ENCODE measurements at places on chromosomes 6 and 20.
A peak's percentile ranks its signal among the peaks of the same experiment; 100 is the strongest.

- no peak for DNase-seq
Measured at GRCh38 chr20:20606050-20606449, 106.4 kb downstream of the RALGAPA2 start.

- no peak for DNase-seq
Measured at GRCh38 chr20:57761413-57761734, 51.6 kb upstream of the PMEPA1 start.

DNA sequence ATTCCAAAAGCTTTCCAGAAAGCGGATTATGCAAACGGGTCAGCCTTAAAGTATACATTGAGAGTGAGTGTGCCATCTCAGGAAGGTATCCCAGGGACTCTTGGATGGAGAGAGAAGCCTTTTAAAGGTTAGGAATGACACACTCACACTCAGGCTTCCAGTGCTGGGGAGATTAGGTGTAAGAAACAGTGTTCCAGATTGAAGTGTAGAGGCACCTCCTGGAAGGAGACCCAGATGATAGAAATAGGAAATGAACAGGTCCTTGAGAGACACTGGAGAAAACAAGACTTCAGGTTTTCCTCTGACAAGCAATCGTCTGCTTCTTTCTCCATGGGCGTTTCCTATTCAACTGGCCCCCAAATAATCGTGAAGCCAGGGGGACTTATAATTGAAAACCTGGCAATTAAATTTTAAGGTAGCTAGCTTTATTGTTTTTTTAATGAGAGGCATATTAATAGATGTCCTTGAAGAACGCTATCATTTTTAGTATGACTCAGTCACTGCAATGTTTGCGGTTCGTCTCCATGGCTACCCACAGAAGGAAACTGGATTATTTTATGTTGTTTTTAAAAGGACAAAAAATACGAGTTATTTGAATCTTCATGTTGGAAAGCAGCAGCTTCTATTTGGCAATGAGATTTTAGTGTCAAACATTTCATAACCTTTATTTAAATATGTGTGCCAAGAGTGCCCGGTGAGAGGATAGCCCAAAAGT is 85.3 kb downstream of the TRMT6 start:
- no peak for DNase-seq

GRCh38 chr20:52971498-52972189 is 514 bp upstream of the TSHZ2 start:
- DNase-seq: no peak

GRCh38 chr20:32839227-32839981 is 19.3 kb upstream of the EFCAB8 start:
- DNase-seq: no peak

- no peak for DNase-seq
Measured at GRCh38 chr20:63167918-63168520, 47.9 kb downstream of the YTHDF1 start.

DNA sequence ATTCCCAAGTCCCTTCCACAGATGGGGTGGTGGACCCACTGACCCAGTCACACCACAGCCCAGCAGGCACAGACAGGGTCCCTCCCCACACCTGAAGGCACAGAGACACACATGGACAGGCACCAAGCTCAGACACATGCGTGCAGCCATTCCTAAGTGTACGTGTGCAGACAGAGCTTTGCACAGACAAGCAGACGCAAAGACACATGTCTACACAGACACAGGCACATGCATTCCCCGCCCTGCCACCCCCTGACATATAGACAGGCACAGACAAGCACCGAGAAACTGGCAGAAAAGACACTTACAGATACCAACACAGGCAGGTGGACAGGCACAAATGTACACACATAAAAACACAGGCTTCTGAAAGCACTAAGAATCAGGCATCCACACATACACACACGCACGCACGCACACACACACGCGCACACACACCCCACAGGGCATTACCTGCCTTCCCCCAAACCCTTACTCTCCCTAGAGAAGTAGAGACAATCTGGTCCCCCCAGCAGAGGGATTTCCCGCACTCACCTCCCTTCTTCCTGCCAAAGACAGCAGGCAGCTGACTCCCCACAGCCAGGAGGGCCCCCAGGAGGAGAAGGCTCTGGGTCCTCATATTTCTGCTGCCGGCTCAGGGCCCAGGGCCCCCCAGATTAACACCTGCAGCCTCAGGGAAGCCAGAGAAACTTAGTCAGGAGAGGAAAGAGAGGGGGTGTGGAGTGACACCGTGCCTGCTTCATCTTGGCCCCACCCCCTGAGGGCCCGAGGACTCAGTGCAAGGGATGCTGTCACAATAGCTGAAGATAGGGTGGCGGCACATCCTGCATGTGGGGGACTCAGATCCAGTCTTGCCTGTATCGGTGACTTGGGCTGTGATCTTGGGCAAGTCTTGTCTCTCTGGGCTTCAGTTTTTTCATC is at the start of gene WFDC5:
WFDC5 (minus strand) TSS at position 710 of the 921 bp plus-strand sequence; CDS start at position 619, 91 bp downstream.
- DNase-seq: no peak

GRCh38 chr6:111472933-111473435 is 10.0 kb downstream of the REV3L start:
- no peak for DNase-seq

DNA sequence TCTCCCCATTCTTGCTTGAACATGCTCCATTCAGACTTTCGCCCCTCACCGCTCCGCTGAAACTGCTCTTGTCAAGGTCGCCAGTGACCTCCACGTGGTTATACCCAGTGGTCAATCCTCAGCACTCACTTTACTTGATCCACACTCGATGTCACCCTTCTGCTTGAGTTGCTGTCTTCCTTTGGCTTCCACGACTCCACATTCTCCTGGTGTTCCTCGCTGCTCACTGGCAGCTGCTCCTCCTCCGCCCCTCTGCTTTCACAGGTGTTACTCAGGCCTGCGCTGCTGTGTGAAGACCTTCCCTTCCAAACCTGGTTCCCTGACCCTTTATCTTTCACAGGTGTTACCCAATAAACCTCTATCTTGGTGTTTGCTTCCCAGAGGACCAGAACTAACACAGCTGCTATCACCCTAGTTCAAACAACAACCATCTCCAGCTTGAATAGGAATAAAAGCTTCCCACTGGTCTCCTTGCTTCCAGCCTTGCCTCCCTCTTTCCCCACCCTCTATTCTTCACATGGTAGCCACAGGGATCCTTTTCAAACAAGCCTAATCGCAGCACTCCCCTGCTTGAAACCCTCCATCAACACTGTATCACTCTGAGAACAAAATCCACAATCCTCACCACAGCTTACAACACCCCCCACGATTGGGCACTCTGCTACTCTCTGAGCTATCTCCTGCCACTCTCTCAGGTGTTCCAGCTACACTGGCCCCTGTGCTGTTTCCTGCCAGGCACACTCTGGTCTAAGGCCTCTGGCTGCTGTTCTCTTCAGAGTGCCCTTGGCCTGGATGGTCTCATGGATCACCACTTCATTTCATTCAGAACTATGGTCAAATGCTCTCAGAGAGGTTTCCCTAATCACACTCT is 10.7 kb downstream of the PPIL1 start:
- no peak for DNase-seq

DNA sequence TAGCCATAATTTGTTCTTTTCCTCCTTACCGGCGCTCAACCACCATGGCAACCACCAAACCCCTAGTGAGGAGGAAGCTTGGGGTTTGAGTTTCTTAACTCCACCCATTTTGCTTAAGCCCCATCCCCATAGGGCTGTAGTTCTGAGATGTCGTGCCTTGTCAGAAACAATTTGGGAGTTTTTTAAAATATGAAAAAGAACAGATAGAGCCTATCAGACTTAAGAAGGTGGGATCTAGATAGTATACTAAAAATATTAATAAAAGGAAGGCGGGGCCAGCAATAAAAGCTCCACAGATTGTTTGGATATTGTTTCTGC is 5.6 kb downstream of the BRD2 start:
- peak; percentile 37 for DNase-seq

DNA sequence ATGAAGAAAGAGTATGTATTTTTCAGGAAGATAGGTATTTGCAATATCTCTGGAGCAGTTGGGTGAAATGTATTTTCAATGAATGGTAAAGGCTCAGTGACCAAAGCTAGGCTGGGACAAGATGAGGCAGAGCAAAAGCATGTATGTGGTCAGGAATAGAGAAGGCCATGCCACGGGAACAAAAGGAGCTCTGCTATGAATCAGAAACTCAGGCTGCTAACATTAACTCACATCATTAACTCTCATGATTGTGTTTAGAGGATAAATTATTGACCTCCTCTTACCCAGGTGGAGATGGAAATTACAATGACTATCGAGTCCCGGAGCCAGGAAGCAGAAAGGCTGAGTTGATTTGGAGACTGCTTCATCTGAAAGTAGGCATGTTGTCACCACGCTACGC is 220.2 kb downstream of the FUT9 start:
- DNase-seq: no peak

DNA sequence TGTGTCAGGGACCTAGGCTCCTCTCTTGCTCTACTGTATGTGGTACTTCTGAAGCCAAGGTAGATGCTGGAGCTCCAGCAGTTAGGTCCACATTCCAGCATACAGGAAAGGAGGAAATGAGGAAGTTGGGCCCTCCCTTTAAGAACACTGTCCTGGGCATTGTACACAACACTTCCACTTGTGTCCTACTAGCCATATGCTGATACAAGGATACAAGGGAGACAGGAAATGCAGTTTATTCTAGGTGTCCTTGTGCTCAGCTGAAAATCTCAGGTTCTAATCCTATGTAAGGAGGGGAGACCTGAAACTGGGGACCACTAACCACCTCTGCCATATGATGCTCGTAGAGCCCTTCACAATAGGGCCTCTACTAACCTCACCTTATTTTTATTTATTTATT is 4.2 kb downstream of the TRIB3 start:
- no peak for DNase-seq

DNA sequence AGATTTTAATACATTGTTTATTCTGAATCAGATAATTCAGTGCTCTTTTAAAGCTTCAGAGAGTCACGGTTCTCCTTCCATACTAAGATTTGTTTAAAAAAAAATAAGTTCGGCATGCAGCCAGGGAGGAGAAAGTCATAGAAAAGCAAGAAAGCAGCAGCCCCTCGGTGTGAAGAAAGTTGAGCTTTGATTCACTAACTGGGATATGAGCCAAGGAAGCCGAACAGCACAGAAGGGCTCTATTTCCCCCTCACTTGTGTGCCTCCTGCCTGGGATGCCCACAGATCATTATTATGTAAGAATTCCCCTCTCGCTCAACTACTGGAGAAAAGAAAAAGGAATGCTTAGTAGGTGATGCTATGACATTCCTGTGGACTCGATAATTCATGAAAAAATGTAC is 69.3 kb upstream of the SYNJ2 start:
- DNase-seq: no peak

DNA sequence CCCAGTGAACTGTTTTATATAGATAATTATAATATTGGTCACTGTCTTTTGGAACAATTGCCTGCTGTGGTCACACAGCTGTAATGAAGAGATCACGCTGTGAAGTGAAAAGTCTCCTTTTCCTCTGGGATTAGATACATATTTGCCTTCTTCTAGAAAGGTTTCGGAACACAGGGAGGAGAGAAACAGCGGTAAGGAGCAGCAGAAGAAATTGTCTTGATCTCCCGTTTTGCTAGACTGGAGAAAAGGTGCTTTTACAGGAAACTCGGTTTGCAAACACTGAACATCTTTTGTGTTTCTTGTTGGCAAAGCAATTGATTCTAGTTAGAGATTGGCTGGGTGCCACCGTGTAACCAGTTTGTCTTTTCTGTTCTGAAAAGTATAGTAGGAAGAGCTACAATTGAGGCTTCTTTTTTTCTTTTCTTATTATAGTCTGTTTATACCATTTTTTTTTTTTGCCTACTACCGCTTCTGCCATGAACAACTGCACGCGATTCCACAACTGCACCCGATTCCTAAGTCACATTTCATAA is 404.1 kb upstream of the ID4 start:
- no peak for DNase-seq

- no peak for DNase-seq
Measured at GRCh38 chr20:46261456-46262253, 46.6 kb downstream of the CDH22 start.

DNA sequence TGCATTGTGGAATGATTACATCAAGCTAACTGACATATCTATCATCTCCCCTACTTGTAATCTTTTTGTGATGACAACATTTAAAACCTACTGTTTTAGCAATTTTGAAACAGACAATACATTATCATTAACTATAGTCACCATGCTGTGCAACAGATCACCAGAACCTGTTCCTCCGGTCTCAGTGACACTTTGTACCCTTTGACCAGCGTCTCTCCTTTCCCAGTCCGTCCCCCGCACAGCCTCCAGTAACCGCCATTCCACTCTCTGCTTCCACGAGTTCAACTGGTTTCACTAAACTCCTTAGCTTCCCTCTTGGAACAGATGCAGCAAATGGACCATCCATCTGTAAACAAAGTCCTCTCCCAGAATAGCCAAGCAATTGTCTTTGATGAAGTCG is 21.8 kb downstream of the LRP11 start:
- DNase-seq: no peak

DNA sequence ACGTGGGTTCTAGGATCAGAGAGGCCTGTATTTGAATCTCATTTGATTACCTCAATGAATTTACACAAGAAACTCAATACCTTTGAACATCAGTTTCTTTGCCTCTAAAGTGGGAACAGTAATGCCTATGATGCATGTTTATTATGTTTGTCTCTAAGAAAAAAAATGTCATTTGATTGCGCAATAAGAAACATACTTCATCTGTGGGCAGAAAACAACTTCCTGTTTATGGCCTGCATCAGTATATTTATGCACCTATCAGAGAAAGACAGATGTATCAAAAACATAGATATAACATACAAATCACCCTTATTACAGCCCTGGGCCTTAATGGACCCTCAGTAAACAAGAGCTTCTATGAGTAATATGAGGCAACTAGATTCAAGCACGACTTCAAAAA is 516.4 kb upstream of the ARID1B start:
- no peak for DNase-seq

DNA sequence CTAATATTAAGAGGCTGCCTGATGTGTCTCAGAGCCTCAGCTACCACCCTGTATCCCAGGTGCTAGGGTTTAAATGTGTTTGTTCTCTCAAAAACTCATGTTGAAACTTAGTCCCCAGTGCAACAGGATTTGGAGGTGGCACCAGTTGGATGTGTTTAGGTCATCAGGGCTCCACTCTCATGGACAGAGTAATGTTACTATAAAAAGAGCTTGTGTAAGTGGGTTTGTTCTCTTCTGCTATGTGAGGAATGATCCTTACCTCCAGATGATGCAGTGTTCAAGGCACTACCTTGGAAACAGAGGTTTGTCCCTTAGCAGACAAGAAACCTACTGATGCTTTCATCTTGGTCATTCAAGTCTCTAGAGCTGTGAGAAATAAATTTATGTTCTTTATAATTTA is 164.9 kb upstream of the EPHA7 start:
- DNase-seq: no peak

DNA sequence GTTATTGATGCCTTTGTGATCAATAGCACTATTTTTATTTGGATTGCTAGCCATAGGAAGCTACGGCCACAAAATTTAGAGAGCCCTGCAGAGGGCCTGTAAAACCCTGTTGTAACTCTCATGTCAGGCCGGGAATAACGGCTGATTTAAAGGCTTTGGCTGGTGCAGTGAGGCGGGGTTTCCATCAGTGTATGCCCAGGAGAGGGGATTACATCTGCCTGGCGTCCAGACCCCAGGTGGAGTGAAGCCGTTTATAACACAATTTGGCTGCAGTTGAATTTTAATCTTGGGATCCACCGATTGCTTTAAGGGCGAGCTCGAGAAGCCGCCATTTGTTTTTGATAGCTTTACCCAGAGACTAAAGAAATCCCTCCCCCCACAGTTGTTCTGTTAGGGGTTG is 29.1 kb upstream of the APCDD1L start:
- DNase-seq: no peak

Data from CD4-positive, alpha-beta T cell treated with Interleukin-15 for 1 hour (primary cell).